RWPE2 (cell line): ENCODE measurements at places on chromosomes 2 and 18.
A peak's percentile ranks its signal among the peaks of the same experiment; 100 is the strongest.

DNA sequence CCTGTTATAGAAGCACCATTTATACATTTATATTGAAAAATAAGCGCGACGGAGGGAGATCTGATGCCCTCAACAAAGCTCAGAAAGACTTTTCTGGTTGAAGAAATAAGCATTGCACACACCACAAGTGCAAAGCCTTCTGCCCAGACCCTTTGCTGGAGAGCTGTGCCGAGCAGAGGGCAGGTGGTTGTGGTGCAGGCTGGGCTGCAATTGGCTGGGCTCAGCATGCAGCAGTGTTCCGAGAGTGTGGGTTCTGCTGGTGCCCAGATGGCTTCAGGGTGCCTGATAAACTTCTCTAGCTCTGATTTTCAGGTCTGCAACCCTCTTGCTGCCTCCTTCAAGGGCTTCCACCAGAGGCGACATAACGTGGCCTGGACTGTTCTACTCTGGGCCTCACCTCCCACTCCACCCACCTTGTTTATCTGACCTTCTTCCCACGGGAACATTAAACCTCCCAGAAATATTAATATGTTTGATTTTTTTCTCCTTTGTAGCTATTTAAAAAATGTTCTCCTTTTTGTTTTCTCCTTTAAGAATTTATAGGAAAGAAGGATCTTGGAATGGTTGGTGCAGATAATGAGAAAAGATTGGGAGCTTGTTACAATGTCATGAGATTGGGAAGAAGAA is 113.6 kb upstream of the ITGA6 start:
- DNase-seq, result no peak

GRCh38 chr2:198692907-198693510 is 764.7 kb downstream of the SATB2 start:
- DNase-seq, result no peak

GRCh38 chr18:53772293-53772692 is 452.2 kb downstream of the MBD2 start:
- no peak for DNase-seq

DNA sequence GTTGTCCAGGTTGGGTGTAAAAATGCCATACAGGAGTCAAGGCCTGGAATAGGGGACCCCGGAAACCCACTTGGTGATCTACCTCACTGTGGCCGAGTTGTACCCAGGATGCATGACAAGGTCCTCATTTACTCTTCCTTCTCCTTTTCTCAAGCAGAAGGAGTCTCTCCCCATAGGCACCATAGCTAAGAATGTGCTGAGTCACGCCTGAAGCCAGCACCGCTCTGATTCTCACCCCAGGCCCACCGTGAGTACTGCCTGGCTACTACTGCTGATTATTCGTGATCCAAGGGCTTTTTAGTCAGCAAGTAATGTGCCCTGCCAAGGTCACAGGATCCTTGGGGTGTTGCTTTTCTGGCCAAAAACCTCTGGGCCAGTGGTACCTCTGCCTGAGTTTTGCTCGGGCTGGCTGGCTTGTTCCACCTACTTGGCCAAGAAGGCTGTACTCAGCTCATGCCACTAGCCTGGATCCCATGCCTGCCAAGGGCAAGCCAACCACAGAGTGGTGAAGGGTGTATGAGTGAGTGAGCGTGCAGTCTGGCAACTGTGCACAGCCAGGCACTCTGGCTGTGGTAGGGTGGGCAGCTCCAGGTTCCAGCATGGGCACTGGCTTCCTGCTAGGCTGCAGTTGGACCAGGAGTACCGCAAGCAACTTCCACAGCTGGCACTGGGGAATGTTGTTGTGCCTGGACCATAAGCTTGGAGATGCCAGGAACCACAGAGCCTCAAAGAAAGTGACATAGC is 650.1 kb upstream of the VRK2 start:
- DNase-seq, result no peak

DNA sequence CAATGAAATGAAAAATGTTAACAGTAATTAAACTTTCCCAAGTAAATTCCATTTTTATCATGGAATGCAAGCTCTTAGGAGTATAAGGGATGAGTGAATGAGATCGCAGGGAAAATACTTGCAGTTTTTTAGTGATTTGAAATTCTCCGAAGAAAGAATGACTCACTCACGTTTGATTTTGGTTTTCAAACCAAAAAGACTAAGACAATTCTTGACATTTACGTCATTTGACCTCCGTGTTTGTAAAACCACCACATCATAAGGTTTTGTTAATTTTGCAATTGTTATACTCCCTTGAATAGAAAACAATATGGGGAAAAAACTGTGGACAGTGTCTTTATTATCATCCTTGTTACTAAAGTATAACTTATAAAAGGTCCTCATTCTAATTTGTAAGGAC is 29.4 kb downstream of the COL4A4 start:
- DNase-seq, result no peak

DNA sequence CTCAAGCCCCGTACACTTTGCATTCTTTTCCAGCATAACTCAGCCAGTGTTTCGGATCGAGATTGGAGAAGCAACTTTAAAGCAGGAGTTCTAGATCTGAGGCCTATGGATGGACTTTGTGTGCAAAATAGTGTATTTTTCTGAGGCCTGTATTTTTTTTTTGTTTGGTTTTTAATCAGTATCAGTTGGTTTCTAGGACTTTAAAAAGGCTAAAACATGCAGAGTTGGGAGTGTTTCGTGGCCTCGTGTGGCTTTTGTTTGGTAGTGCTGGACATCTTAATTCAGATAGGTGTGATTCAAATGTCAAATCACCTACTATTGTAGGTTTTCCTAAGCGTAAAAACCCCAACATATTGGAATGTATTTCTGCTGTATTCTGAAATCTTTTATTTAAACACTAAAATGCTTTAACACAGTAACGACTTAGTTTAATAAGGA is 282 bp upstream of the PUS10 start:
- no peak for DNase-seq

- DNase-seq, result no peak
Measured at GRCh38 chr2:179854891-179855290, 6.5 kb downstream of the ZNF385B start.

DNA sequence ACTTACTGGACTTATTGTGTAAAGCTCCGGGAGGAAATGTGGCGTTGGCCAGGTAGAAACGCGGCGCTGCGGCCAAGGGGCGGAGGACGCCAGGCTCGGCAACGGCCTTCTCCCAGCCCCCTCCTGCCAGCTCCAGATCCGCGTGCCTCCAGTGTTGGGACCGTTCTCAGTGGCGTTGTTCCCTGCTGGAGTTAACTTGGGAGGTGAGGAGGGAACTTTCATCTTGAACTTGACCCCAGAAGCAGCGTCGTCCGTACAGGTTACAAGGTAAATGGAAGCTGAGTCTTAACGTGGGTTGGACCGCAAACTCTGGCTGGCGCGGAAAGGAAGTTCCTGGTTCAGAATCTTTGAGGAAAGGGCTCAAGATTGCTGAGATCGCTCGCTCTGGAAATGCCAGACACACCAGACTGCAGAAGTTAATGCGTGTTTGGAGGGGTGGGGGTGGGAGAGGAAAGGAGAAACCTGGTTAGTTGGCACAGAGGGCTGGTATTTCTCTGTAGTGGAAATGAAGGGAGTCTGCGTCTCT is 1.3 kb downstream of the TANC1 start:
- DNase-seq, result no peak

DNA sequence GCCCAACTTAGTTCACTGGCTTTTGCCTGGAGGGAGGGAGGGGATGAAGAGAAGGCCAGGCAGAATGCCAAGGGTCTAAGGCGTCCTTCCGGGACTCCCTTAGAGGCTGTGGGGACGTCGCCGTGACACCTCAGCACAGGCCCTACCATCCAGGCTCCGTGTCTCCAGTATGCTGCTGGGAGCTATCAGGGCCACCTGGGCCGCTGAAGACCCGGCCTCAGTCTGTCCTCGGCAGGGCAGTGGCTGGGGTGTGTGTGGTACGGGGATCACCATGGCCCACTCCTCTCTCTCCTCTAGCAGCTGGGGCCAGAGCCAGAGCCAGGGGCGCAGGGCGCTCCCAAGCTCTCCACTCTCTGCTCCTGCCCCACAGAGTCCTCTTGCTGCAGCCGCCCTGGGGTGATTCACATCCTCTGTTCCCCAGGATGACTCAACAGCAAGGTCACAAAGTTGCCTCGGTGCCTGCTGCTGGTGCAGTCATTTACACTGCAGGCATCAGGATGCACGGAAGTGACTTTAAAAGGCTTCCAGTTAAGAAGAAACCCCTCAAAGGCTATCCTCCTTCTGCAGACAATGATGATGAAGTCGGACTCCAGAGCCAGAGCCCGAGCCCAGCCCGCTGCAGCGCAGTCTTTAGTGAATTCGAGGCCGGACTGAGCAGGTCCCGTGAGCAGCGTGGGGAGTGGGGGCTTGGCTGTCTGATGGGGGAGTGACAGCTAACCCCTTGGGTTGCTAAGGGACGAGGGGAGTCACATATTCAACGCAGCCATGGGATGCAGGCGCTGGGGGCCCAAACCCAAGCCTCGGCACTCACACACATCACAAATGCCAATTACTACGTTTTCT is 31.9 kb downstream of the SNORC start:
- DNase-seq, result peak; percentile 83

GRCh38 chr18:23433360-23433759 is 19.7 kb upstream of the RIOK3 start:
- no peak for DNase-seq

GRCh38 chr2:182047544-182047943 is 61.9 kb downstream of the PPP1R1C start:
- DNase-seq, result no peak

DNA sequence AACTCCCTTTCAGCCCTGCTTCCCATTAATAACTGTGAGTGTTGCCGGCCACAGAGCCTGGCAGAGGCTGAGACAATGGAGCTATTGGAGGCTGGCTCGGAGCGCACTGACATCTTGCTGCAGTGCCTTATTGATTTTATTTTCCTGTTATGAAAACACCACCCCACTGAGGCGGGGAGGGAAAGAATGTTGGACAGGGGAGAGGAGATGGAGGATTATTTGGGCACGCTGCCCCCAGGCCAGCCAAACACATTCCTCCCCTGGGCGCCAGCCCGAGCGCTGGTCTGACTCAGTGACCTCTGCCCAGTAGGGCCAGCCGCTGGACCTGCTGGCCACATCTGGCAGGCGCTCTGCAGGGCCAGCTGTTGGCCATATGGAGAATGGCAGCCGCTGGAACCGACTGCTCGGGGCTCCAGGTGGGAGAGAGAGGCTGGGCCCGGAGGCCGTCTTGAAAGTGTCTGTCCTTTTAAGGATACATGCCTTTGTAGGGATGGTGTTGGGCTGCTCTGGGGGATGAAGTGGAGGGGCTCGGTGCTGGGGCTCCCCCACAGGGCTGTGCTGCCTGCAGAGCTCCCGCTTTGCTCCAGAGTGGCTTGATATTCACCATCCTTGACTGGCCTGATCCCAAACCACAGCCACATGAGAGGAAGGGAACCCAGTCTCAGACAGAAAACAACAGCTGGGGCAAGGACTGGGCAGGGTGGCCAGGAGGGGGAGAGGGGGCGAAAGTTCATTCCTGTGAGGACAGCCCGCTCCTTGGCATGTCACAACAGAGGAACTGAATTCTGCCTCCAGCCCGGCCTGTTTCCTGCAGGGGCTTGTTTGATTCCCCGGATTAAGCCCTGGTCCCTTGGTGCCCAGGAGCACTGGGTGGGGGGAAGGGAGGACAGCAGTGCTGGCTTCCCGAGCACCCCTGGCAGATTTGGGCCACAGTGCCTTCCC is 179.0 kb downstream of the KLHL29 start:
- no peak for DNase-seq

GRCh38 chr18:60145776-60146175 is 226.8 kb downstream of the MC4R start:
- DNase-seq, result no peak
